ENCODE measurements at places on chromosomes 4 and X.

GRCh38 chrX:115018944-115019343, 1.5 kb upstream of the IL13RA2 start:
- DNase-seq, result peak; percentile 51

GRCh38 chr4:40908297-40908696, 158.5 kb downstream of the NSUN7 start:
- no peak for DNase-seq

DNA sequence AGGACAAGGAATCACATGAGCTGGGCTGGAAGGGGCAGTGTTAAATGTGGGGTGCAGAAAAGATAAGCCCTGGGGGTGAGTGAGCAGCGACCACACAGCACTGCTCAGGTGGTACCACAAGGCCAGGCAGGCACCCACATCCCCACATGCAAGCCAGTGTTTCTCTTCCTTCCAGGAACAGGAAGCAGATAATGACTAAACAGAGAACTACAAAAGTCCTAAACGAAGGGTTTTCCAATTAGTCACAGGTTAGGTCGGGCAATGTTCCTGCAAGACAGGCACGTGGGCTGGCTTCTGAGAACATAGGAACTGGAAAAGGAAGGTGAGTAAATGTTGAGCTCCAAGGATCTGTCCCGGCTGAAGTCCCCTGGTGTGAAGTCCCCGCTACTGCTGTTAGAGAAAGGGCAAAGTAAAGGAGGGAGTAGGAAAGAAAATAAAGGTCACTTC, 19.5 kb downstream of the RELL1 start:
- peak; percentile 96 for DNase-seq

DNA sequence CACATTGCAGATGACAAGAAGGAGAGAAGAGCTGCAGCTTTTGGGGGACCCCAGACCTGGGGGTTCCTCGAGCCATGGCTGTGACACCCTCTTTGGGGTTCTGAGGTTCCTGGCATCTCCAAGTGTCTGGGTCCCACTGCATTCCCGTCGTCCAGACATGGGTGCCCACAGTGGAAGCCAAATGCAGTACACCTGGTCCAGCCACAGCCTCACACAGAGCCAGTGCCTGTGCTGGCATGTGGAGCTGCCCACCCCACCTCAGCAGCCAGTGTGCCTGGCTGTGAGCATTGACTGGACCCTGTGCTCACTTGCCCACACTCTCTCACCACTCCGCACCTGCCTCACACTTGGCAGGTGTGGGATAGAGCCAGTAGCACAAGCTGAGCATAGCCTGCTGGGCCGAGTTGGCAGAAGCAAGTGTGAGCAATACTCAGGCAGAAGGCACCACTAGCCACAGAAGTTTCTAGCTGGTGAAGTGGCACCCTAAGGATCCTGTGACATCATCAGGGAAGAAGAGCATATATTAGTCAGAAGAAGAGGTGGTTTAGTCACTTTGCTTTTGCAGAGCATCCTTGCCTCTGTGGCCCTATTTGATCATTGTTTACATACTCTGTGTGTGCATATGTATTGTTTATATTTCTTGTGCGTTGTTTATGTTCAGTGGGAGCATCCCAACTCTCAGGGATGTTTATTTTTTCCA, 65.0 kb upstream of the MAGEB2 start:
- peak; percentile 78 for DNase-seq

GRCh38 chr4:124417371-124417770, 295.2 kb downstream of the ANKRD50 start:
- DNase-seq, result no peak

DNA sequence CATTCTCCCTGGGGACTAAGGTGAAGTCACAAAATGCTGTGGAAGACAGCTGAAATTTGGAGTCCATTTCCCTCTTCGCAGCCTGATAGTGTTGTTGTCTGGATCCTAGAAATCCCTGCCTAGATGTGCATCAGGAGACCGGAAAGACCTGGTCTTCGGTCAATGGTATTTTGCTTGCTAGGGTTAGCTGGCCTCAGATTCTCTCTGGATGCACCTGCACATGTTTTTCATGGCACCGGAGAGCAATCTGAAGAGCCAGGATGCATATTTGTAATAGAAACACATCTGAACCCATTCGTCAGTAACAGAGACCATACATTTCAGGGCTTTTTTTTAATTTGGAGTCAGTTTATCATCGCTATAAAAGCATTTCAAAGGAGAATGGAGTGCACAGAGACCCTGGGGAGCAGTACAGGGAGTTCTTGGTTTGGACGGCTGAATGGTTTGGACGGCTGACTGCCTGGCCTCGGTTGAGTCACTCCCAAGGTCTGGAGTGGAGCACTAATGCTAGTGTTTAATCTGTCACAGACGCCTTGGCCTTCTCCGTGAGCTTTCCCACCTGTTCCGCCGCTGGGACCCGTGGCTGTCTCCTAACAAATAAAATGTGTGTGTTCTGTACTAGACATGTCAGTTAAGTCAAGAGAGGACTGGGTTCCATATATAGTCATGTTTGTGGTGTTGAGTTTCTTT, 7.5 kb upstream of the PDLIM3 start:
- no peak for DNase-seq

DNA sequence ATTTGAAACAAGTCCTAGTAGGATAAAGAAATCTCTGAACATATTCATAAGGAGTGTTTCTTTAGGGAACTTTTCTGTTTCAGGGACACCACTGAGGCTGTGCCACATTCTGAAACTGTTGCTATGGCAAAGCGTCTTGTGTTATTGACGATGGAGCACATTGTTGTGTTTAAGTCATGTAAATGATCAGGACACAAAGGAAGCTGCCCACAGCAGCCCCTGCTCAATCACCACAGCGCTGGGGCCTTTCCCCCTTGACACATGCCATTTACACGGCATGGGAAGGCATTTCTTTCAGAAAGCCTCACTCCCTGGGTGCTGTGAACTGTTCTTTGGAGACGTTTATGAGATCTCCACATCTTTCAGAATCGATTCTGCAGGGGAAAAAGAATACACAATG, 39.8 kb upstream of the MID1 start:
- DNase-seq, result no peak

- no peak for DNase-seq
Measured at GRCh38 chr4:159178151-159178546, 75.3 kb downstream of the RAPGEF2 start.

GRCh38 chrX:107700317-107700774, 72.0 kb downstream of the PRPS1 start:
- peak; percentile 67 for DNase-seq

DNA sequence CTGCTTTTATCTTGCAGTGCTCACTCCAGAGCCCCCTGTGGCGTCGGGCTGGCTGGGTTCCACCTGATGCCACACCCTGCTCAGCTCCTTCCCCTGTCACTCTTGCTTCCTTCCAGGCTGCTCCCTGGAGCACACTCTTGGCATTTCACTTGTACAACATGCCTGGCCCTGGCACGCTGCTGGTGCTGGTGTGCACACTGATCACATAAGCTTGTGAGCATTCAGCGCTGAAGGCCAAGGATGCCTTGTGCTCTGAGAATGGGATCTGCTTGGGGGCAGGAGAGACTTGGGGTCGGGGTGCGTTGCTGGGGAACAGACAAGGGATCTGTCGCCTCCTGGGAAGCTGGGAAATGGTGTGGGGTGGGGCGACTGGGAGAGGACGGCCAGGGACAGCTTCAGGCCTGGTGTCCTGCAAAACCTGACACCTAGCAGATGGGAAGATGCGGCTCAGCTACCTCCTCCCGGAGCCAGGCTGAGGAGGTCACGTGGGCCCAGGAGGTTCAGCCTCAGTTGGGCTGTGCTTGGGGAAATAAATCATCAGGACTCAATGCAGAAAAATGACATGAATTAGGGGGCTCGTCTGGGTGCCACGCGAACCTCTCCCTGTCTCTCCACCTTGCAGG, 108.5 kb downstream of the PHKA2 start:
- DNase-seq, result no peak

- no peak for DNase-seq
Measured at GRCh38 chrX:121283921-121284320, 236.5 kb downstream of the GLUD2 start.

DNA sequence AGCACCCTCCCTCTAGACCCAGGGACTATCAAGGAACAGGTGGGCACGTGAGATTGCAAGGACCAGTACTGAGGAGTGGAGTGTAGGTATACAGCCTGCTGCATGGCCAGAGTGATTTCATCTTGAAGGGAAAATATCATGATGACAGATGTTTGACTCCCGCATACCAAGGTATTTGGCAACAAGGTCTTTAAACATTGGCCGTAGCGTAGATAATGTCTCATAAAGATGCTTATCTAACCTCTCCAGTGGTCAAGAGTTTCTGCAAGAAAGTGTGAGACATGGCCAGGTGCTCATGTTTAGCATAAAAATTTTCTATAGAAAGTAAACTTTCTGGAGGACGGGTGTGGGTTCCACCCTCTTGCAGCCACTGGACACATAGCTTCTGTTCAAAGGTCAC, 18.7 kb upstream of the ZNF630 start:
- peak; percentile 35 for DNase-seq

DNA sequence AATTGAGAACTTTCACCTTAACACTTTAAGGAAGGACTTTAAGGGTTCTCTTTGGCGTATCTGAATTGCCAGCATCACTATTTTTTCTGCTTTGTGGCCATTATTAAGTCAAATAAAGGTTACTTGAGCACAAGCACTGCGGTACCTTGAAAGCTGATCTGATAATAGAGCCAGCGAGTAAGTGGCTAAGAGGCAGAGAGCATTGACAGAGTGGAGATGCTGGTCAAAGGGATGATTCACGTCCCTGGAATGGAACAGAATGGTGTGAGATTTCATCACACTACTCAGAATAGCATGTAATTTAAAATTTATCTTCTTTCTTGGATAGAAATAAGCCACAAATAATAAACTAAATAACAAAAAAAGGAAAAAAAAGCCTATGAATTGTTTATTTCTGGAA, 57.1 kb upstream of the NPFFR2 start:
- peak; percentile 41 for DNase-seq
